Endothelial cell of umbilical vein (primary cell): ENCODE measurements at places on chromosomes 2 and 18. TPM values are rescaled to one million over a fixed set of nuclear protein-coding genes. Genes with fewer than 3 reads are reported as not detected.

COL4A4 gene
- total RNA-seq, result not detected in 2 replicates

DNA sequence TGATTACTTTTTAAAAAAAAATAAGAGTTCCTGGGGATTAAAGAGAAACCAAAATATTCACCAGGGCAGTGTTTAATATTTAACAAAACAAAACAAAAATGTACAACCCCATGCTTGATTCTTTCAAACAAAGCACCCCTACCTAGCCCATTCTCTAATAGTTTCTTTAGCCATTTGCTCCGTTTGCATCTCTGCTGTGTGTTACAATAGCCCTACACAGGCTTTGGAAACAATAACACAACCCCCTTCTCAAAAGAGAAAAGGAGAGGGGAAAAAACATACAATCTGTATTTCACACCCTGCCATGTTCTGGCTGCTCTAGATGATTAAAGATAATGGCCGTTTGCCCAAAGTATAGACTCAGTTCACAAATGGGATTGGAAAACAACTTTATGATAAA, 302.9 kb downstream of the CPS1 start:
- DNase-seq, result no peak

DNA sequence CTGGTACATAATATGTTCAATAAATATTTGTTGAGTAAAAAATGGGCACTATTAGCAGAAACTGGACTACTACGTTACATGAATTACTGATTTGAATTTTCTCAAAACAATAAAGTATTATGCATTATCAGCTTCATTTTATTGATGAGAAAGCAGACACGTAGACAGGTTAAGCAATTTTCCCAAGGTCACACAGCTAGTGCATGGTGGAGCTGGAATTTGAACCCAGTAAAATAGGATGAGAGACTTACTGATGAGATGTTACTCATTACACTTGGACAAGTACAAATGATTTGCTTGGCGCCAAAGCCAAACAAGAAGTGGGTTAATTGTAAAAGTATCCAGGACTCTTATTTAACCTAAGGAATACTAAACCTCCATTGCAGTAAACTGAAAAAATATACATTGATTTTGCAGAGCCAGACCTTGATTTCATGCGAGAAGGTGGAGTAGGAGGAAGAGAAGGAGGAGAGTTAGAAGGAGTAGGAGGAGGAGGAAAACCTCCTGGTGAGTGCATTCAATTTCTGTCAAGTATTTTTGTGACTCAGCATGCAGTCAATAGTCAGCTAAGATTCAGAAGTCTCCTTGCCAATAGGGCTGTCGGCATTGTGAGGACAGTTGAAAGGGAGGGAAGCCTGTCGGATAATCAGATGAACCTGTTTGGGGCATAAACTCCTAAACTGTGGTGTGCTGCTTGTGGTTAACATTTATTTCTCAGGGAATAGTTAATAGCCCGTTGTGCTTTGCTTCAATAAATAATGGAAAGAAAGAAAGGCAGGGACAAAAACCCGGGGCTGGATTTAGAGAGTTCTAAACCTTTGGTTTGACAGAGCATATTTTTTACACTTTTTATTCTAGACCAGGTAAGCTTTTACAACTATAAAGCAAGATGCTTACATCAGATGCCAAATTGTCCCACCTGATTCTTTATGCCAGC, 77.0 kb upstream of the TACR1 start:
- DNase-seq, result peak; percentile 8

GRCh38 chr2:47769318-47769717, 13.6 kb upstream of the MSH6 start:
- no peak for DNase-seq

- no peak for DNase-seq
Observed at GRCh38 chr2:118274841-118275510, 186.7 kb downstream of the INSIG2 start.
